ENCODE measurements at places on chromosomes 13 and 19. TPM values are rescaled to one million over a fixed set of nuclear protein-coding genes. Genes with fewer than 3 reads are reported as not detected.

Gene DNAJB1
- total RNA-seq: 64.2 TPM

Gene PCDH17
- total RNA-seq: not detected

Gene KIR2DL1
- not detected for total RNA-seq

Gene NOSIP
- 78.7 TPM for total RNA-seq

Gene SLC7A10
- total RNA-seq: not detected

Gene CGB3
- not detected for total RNA-seq

Gene EMC10
- 48.5 TPM for total RNA-seq
